DMS79 (cell line): ENCODE measurements at places on chromosomes 2 and 18.

DNA sequence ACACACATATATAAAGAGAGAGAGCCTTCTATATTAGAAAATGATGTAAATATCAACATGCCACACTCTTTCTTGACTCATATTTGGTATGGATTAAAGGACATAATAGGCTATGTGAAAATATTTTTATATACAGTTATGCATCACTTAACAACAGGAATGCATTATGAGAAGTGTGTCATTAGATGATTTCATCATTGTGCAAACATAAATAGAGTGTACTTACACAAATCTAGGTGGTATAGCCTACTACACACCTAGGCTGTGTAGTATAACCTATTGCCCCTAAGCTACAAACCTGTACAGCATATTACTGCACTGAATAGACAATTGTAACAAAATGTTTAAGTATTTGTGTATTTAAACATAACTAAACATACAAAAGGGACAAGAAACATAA lies 354.8 kb upstream of the CNTNAP5 start:
- no peak for DNase-seq

DNA sequence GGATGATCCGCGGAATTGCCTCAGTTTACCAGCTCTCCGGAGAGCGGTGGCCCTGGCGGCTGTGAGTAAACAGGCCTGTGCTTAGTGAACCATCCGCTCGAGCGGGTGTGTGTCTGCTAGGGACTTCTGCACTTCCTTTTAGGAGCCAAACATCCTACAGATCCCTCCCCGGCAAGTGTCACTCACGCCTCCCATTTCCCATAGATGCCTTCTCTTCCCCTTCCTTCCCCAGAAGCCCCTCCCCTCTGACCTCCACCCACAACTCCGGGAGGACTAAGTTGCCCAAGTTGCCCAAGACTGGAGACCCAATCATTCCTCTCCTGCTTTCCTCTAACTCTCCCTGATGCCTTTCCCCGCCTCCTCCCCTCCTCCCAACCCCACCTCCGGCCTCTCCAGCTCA lies 2.9 kb downstream of the C1QL2 start:
- no peak for DNase-seq

- no peak for DNase-seq
These were observed 99.8 kb downstream of the CACNB4 start for GRCh38 chr2:151999053-151999452.

DNA sequence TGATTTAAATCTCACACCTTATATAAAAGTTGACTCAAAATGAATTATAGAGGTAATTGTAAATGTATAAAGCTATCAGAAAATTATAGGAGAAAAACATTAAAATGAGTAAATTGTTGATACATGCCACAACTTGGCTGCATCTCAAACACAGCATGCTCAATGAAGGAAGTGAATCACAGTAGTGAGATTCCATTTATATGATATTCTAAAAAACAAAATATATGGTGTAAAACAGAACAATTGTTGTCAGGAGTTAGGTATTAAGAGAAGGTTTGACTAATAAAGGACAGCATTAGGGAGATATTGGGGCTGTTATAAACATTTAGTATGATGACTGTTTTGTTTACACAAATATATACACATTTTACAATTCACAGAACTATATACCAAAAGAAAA lies 356.6 kb upstream of the CELF4 start:
- DNase-seq, result no peak

GRCh38 chr18:47731276-47731675 lies 199.2 kb downstream of the SMAD2 start:
- DNase-seq, result no peak

GRCh38 chr2:50379351-50379750 lies 652.6 kb downstream of the NRXN1 start:
- no peak for DNase-seq

DNA sequence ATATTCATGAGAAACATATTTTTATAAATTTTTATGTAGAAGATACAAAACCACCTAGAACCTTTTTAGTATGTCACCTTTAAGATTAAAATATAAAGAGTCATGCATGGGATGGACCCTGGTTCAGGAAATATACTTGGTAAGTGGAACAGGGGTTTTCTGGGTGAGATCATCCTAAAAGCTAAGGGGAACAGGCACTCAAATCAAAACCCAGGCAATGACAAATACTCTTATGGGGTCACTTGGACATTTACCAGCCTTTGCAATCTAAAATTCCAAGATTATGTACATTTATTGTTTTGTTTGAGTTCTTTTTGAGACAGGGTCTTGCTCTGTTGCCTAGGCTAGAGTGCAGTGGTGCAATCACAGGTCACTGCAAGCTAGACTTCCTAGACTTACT lies 65.8 kb downstream of the SGPP2 start:
- DNase-seq, result no peak

DNA sequence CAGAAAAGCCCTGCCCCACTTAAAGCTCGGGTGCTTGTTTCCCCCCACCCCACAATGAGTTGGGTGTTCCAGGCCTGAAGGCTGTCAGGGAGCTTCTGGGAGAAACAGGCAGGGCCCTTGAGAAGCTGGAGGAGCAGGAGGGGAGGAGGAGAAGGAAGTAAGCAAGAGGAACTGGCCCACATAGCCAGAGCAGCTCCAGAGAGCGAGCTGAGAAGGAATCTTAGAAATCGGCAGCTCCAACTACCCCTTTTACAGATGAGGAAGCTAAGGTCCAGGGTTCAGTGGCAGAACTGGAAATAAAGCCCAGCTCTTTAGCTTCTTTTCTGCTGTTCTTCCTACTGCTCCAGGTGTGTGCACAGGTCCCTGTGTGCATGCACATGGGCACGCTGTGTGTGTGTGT lies 12.7 kb upstream of the KCNK3 start:
- DNase-seq, result no peak

- DNase-seq, result no peak
These were observed 95.4 kb downstream of the AAK1 start for GRCh38 chr2:69547984-69548715.

GRCh38 chr2:73970141-73970803 lies 14.4 kb upstream of the TET3 start:
- DNase-seq, result no peak

- no peak for DNase-seq
These were observed 22.1 kb downstream of the FAM171B start for GRCh38 chr2:186716004-186716403.

DNA sequence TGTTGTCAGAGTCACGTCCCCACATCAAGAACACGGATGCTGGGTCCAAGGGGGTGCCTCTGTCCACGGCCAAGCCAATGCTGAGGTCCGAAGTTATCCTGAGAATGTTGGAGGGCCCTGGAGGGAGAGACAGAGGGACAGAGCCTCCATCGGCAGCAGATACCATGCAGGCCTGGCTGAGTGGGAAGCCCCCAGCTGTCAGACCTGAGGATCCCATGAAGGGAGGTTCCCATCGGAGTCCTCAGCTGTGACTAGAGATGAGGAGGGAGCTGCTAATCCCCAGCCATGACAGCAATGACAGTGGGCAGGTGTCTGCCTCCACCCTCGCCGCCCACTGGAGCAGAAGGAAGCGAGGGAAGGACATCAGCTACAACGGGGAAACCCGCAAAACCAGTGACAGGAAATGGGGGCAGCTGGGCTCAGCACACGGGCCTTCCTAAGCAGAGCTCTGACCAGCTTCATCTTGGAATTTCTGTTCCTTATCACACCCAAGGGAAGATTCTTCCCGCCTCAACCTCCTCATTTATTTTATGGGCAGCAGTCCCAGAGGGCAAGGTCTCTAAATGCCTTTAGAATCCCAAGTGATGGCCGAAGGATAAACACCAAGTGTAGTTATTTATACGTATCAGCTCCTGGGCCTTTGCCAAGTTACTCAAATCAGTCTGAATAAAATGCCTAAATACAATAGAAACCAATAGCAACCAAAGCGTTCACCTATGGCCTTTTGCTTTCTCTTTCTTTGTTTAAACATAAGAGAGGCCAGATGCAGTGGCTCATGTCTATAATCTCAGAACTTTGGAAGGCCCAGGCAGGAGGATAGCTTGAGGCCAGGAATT lies 32.2 kb downstream of the FAM178B start:
- DNase-seq, result no peak

GRCh38 chr2:173216051-173216450 lies 138.6 kb upstream of the CDCA7 start:
- DNase-seq, result no peak

GRCh38 chr2:109277406-109277805 lies 148.4 kb downstream of the SH3RF3 start:
- no peak for DNase-seq

- no peak for DNase-seq
These were observed 32.3 kb downstream of the EML6 start for GRCh38 chr2:54755641-54756326.

GRCh38 chr2:232230560-232230959 lies 148.0 kb upstream of the ALPP start:
- no peak for DNase-seq
